ENCODE measurements at places on chromosomes 5 and 9.

GRCh38 chr9:124262649-124262972 lies 4.9 kb downstream of the NEK6 start:
- DNase-seq: no peak

DNA sequence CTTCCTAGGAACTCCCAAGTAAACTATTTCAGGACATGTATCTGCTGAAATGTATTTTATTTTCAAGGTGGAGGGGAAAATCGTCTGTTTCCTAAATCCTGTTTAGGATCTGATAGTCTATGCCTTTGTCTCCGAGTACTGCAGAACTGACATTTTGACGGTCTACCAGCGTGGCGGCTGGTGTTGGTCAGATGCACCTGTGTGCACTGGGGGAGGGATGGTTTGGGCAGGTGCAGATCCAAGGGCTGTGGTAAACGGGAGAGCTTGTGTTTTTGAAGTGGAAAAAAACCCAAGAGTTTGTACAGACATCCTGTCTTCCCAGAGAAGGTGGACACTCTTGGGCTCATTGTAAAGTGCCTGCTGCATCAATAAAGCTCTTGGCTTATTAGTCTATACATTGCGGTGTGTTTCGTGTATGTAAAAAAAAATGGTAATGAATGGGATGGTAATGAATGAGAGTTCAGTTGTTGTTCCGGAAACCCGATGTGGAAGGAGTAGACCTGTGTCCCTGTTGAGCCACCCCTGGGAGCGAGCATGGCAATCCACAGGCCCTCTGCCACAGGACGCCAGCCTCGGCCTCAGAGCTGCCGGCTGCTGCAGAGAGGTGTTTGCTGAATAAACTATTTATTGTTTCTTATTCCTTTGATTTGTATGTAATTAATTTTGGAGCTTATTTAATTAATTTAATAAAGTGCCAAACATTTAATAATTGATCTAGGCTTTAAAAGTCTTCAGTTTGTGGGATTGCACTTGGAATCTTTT lies 15.3 kb downstream of the ARPC5L start:
- no peak for DNase-seq

DNA sequence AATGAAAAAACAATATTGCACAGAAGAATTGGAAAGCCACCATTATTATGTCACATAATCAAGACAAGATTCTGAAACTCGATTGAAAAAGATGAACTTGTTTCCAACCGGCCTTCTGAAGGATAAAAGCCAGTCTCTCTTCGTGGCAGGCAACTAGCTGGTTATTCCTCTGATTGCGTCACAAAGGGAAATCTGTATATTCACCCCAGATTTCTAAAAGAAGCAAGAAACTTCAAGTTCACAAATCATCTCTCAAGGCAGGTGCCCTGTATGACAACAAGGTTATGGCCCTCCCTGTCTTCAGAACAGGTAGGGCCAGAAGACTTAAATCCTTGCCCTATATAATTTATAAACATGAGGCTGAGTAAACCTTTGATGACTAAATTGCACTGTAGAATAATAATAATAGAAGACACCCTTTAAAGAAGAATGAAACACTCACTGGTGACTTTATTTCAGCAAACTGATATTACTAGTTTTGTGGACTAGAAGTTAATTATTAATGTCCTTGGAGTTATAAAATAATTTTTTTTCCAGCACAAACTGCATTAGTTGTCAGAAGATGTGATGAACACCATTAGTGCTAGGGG lies 2.9 kb upstream of the KLF4 start:
- no peak for DNase-seq

GRCh38 chr5:54523534-54523933 lies 6.0 kb downstream of the SNX18 start:
- DNase-seq: no peak

DNA sequence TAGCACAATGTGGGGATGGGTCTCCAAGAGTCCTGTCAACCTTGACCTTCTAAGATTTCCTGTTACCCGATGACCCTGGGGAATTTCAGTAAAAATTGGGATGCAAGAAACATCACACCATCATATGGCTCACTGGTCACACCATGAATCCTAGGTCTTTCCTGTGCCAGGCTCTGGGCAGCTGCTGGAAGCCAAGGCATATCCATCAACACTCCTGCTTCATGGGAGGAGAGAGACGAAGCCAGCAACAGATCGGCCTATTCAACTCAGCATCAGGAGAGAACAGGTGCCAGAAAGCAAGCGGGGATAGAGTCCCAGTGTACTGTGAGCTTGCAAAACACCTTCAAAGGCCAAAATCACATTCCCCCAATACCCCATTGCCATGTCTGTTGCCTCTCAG lies 6.5 kb upstream of the NEK6 start:
- peak; percentile 95 for DNase-seq

- no peak for DNase-seq
These were observed 4.8 kb upstream of the SLC6A19 start for GRCh38 chr5:1196562-1196961.

- no peak for DNase-seq
These were observed 6.1 kb downstream of the NDFIP1 start for GRCh38 chr5:142114687-142115086.

DNA sequence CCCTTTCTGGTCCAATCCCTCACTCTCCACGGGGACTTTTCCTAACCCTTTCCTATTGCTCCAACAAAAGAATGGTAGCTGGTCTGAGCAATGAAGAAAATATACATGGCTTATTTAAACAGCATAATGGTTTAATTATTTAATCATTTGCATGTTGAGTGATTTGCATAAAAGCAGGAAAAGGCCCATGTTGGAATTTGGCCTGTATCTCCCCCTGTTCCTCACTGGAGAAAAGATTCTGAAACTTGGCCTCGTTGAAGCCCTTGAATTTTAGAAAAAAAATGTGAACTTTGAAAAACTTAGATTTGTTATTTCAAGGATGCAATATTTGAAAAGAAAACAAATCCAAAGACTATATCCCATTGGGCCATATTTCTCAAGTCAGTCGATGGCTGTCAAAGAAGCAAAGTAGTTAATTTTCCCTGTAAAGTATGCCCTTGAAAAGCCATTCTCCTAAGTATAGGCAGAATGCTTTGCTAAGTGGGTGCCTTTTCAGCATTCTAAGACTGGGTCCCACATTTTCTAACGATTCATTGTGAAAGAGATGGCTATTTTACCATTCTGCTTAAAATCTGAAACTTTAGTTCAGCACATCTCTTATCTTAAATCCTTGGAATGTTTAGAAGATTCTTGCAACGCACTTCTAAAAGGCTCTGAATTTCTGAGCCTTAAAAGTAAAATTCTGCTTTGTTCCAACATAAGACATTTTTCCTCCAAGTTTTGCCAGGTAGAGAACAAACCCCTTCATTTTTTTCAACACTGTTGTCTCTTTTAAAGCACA lies 428.8 kb downstream of the ARHGEF28 start:
- DNase-seq: no peak

GRCh38 chr9:69178583-69179011 lies 4.5 kb downstream of the TJP2 start:
- no peak for DNase-seq

DNA sequence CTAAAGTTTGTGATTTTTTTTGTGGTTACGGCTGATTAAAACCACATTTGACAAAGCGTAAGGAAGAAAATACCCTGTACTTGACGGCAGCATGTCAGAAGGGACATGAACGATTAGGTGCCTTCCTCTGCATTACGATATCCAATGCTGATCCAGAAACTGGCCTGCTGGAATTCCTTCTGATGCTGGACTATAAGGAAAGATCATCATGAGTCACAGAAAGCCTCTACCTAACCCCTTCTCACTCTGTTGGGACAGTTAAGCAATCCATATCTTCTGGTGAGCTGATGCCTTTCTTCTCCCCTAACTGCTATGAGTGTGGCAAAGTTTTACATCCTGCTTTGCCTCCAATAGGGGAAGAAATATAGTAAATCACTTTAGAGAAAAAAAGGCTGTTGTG lies 78.4 kb upstream of the PAPPA start:
- no peak for DNase-seq

DNA sequence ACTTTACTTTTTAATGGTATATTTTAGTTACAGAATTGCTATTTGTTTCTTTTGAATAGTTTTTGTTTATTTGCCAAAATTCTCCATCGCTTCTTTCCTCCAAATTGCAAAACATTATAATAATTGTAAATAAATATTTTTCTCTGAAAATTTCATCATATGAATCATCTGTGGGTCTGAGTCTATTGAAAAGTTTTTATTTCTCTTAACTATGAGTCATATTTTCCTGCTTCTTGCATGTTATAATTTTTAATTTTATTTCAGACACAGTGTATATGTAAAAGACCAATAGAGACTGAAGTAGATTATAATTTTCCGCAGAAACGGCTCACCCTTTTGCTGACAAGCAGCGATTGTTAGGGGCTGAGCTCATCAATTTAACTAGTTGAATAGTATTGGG lies 279.1 kb upstream of the IL12B start:
- DNase-seq: no peak

- no peak for DNase-seq
These were observed 108.8 kb upstream of the LRRTM2 start for GRCh38 chr5:138983984-138984383.

GRCh38 chr5:92554447-92555085 lies 1026.5 kb downstream of the NR2F1-AS1 start:
- DNase-seq: no peak

GRCh38 chr9:114177423-114178064 lies 22.2 kb downstream of the COL27A1 start:
- DNase-seq: no peak

DNA sequence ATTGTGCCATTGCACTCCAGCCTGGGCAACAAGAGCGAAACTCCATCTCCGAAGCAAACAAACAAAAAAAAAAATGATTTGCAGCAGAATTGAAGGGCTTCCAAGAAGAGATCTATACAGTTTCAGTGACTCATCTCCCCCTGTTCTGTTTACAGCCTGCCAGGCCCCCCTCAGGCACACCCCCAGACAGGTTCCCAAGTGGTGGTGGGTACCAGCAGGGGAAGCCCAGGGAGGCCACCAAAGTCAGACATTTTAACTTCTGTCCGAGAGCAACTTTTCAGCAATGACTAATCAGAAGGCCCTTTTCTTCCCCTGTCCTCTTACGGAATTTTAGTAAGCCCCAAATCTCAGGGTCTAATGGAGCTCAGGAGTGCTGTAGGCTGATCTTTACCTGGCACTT lies 98.7 kb downstream of the PAX5 start:
- peak; percentile 24 for DNase-seq

DNA sequence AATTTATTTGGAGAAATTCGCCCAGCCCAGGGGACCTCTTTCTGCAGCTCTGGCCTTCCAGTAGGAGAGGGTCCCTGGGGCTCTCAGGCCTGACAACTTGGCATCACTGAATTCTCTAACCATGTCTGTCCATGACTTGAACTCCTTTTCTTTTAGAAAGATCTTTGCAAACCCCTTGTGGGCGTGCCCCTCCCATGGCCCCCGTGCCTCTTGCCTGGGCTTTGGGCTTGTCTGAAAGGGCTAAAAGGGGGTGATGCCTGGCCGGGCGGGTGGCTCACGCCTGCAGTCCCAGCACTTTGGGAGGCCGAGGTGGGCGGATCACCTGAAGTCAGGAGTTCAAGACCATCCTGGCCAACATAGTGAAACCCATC lies 3.2 kb upstream of the SQSTM1 start:
- no peak for DNase-seq

DNA sequence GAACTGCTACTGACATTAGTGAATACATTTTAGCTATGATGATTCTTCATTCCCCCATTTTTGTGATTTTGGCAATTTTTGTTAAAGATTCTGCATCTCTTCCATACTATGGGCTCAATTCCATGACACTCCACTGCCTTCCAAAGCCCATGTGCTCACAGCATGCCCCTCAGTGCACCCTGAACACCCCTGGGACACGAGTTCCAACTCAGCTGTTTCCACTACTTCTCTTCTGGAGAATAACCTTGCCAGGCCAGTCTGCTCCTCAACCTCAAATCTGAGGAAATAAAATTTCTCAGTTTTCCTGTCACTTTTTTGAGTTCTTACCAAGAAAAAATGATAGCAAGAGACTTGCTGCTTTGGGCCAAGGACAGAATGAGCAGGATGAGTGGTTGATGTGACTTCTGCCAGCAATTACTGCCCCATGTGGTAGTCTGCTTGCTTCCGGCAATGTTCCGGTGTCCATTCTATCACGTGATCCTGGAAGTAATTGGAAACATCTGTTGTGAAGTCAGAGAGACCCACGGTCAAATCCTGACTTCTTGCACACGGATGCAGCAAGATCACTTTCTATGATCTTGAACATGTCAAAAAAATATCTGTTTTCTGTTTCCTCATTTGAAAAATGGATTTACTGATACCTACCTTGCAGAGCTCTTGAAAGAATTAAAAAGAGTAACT lies 58.3 kb downstream of the EGFLAM start:
- DNase-seq: no peak

DNA sequence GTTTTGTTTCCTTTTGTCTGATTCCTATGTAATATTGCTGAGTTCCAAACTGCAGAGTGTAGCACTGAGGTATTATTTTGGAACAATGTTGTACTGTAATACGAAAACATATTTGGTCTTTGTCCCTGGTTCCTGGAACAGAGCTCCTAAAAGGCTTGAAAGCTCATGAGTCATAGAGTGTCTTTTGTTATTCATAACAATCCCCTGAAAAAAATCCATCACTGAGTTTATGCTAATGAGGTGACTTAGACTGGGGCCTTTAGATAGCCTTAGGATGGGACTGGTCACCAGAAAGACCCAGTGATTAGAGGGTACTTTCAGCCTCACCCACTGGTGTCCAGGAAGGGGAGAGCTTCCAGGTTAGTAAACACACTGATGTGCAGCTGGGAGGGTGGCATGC lies 132.7 kb upstream of the POU5F2 start:
- DNase-seq: no peak

DNA sequence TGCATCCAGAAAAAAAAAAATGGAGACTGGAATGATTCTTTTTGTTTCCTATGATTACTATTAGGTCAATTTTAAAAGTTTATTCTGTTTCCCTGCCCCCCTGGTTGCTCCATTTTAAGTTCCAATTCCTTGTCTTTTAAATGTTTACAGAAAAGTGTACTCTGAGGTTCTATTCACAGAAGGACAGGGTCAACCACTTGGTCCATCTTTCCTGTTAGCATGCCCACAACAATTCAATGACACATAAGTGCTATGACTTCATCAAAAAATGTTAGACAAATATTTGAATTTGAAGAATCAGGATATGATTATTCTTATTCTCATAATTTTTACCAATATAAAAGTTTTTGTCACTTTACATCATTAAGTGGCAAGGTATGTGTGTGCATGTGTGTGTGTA lies 123.7 kb downstream of the PDE4D start:
- no peak for DNase-seq
